Mesenchymal stem cell (in vitro differentiated cells and primary cell): ENCODE measurements at places on chromosomes 7 and 10.

DNA sequence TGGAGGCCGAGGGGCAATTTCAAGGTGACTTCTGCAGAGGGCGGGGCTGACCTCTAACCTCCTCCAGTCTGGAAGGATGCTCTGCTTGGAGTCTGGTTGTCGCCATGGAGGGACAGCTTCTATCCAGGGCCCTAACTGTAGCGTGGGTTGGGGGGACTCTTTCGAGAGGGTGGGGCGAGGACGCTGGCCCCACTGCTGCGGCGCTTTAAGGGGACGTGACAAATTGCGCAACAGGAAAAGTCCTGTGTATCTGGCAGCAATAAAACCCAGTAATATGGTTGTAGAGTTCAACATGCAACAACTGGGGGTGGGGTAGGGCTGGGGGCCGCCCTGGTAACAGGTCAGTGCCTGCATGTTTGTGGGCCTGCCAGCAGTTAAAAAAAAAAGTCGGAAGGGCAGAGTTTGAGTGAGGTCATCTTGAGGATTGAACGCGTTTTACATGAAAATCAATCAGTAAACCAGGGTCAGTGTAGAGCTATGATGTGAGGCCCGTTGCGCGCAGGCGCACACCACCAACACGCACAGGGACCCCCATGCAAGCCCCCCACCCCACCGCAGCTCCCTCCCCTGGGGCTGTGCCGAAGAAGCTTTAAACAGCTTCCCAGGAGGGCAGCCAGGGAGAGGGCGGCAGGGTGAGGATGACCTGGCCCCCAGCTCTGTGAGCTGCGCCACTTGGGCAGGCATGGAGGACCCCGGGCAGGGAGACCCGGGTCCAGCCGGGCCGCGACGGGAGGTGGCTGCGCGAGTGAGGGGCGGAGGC, 4.3 kb downstream of the SHH start:
- no peak overlapping the region for H3K27ac ChIP-seq
- peaks cover 71% of the 10 kb centered on the region for H3K4me1 ChIP-seq
- peaks cover 91% of the 10 kb centered on the region for H3K27me3 ChIP-seq
- no peak overlapping the region for H3K4me3 ChIP-seq

DNA sequence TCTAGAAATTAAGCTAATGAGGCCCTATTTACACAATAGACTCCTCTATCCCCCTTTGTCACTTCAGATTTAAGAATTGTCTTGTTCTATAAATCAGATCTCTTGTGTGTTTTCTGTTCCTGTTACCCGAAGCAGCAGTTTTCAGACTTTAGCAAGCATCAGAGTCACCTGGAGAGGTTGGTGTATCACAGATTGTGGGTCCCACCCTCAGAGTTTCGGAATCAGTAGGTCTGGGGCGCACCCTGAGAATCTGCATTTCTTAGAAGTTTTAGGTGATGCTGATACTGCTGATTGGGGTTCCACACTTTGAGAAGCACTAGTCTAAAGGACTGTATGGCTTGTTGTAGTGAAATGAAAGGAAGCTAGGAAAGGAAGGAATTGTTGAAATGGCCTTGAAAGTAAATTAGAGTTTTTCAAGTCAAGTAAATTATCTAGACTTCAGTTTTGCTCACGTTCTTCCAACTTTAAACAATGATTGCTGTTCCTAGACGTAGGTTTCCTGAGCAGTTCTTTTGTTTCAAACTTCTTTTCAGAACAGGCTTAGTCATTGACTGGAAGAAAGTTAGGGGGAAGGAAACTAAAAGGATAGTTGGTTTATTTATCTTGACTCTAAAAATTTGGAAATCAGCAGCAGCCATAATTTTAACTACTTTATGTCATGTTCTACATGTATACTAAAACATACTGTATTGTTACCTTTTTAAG, 15.7 kb downstream of the BPGM start:
- peaks cover 16% of the 10 kb centered on the region for H3K4me1 ChIP-seq
- no peaks in the 10 kb centered on the region for H3K27me3 ChIP-seq
- DNase-seq = peak; percentile 31
- no peak overlapping the region for H3K4me3 ChIP-seq
- H3K36me3 ChIP-seq = peaks cover 33% of the 10 kb centered on the region

DNA sequence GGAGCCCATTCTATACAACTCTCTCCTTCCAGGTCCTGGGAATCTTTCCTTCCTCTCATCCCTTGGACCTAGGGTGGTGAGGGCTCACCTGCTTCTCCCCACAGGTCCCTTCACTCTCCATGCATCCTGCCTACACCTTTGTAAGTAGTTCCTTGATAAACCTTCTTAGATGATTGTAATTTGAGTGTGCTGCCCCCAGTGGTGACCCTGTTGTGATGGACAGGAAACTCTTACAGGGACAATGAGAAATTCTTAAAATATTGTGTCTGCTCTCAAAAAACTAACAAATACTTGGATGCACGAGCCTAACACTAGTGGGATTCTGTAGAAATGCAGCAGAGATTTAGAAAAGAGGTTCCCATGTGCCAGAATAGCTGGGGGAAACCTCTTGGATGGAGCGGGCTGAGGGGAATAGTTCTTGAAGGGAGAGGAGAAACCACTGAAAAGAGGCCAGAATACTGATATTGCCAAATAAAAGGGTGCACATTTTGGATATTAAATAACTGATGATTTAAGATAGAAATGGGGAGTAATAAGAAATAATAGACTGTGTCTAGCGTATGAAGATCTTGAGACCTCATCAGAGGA, 6.7 kb upstream of the PAXIP1 start:
- no peaks in the 10 kb centered on the region for H3K27me3 ChIP-seq
- no peak overlapping the region for H3K27ac ChIP-seq
- H3K4me3 ChIP-seq = no peak overlapping the region
- DNase-seq = peak; percentile 11
- H3K36me3 ChIP-seq = no peaks in the 10 kb centered on the region

DNA sequence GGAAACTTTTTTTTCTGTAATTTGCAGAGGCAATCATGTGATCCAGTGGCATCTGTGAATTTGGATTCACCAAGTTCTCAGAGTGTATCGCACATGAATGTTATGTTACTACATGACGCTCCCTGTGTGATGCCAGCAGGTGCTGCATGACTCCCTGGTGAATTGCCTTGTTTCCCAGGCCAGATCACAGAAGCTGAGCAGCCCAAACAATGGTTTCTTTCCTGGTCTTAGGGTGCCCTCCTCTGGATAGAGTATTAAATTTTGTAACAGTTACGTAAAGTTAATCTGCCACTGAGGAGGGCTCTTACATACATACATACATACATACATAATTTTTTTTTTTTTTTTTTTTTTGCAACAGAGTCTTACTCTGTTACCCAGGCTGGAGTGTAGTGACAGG, 3.6 kb downstream of the ZSCAN21 start:
- DNase-seq = peak; percentile 80
- no peaks in the 10 kb centered on the region for H3K27me3 ChIP-seq
- H3K4me1 ChIP-seq = peaks cover 8% of the 10 kb centered on the region

DNA sequence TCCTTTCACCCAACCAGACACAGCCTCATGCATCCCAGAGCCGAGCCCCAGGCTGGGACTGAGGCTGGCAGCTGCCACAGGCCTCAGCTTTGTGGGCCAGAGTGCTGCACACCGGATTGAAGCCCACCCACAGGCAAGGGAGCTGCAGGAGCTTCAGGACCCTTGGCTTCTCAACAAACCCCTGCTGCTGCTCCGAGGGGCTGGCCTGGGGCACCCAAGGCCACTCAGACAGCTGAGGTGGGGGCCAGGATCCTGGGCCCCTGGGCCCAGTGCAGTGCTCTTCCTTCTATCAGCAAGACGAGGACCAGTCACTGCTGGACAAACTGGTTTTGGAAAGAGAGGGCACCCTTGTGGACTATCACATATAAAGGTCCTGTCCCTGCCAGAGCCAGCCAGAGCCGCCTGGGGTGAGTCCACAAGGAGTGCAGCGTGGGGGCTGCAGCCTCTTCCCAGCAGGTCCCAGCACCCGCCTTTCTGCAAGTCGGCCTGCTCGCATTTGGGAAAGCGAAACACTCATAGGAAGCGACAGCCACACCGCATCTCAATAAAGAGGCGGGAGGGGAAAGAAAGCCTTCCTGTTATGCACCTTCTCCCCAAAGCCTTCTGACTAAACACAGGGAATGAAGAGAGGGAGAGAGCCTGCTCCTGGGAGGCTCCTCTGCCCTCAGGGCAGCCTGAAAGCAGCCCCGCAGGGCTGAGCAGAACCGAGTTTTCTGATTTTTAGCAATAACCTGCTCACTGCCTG, 9.5 kb upstream of the TCERG1L start:
- no peak overlapping the region for H3K27ac ChIP-seq
- H3K27me3 ChIP-seq = no peaks in the 10 kb centered on the region
- H3K4me1 ChIP-seq = no peaks in the 10 kb centered on the region
- no peaks in the 10 kb centered on the region for H3K36me3 ChIP-seq

DNA sequence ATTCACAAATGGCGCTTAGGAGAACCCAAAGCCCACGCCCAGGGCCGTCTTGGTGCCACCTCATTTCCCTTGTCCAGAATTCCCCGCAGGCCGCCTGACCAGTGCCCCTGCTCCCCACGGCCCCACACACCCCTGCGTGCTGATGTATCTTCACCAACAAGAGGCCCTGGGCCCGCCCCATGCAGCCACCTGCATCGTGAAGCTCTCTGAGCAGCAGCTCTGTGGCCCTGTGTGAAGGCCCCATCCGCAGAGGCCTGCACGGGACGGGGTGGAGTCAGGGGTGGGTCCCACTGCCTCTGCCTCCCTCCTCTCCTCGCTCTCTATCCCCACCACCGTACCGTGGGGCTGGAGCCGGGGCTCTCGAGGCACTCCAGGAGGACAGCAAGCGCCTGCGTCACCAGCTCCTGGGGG, 14.7 kb downstream of the BRAT1 start:
- peaks cover 7% of the 10 kb centered on the region for H3K4me1 ChIP-seq
- DNase-seq = no peak
- H3K36me3 ChIP-seq = peaks cover 74% of the 10 kb centered on the region
- no peak overlapping the region for H3K4me3 ChIP-seq

DNA sequence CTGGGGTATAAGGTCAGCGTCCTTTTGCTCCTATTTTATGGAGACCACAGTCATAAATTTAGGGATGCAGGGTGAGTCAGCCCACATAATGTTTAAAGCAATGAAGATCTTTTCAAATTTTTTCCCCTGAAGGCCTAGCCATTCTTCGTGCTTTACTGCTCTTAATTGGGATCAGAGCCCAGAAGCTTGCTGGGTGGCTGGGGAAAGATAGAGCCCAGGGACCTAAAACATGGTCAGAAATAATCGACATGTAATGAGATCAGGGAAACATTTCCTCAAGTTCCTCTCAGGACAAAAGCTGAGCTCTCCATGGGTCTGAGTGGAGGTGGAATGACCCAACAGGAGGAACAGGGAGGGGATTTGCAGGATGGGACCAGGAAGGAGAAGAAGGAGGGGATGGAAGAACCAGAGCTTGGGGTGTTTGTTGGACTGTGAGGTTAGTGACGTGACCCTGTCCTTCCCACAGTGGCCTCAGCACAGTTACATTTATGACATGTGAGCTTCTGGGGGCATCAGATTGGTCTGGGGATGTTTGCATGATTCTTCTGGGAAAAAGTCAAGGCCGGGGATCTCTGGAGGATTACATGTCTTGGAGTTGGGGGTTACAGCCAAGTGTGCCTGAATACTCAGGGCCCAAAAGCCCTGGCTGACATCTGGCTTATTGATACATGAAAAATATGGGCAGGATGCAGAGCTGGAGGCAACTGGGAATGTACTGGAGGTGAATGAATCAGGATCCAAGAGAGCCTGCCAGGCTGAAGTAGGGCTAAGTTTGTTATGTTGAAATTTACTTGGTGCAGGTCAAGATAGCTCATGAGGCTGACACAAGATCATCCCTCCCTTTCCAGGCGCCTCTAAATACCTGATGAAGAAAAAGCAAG, 477.9 kb downstream of the RPS24 start:
- no peak for DNase-seq
- no peaks in the 10 kb centered on the region for H3K36me3 ChIP-seq
- H3K4me1 ChIP-seq = peaks cover 4% of the 10 kb centered on the region
- H3K4me3 ChIP-seq = no peak overlapping the region
- H3K27ac ChIP-seq = no peak overlapping the region

GRCh38 chr10:33804584-33804983, 470.1 kb upstream of the NRP1 start:
- H3K36me3 ChIP-seq = no peaks in the 10 kb centered on the region
- DNase-seq = no peak
- H3K4me3 ChIP-seq = no peak overlapping the region
- no peak overlapping the region for H3K27ac ChIP-seq

GRCh38 chr10:29783201-29783947, 148.6 kb upstream of the SVIL start:
- H3K36me3 ChIP-seq = no peaks in the 10 kb centered on the region
- no peak overlapping the region for H3K4me3 ChIP-seq
- H3K4me1 ChIP-seq = peaks cover 6% of the 10 kb centered on the region
- peak overlapping the region; percentile 11 for H3K27ac ChIP-seq
- DNase-seq = peak; percentile 63

GRCh38 chr10:29916669-29917068, 142.7 kb downstream of the JCAD start:
- DNase-seq = no peak
- H3K27me3 ChIP-seq = peaks cover 3% of the 10 kb centered on the region
- H3K27ac ChIP-seq = no peak overlapping the region
- no peaks in the 10 kb centered on the region for H3K36me3 ChIP-seq

- H3K27ac ChIP-seq = no peak overlapping the region
- peak; percentile 69 for DNase-seq
- no peaks in the 10 kb centered on the region for H3K27me3 ChIP-seq
- no peak overlapping the region for H3K4me3 ChIP-seq
- H3K4me1 ChIP-seq = peaks cover 3% of the 10 kb centered on the region
Measured at GRCh38 chr7:129644634-129645230, 33.2 kb downstream of the NRF1 start.

DNA sequence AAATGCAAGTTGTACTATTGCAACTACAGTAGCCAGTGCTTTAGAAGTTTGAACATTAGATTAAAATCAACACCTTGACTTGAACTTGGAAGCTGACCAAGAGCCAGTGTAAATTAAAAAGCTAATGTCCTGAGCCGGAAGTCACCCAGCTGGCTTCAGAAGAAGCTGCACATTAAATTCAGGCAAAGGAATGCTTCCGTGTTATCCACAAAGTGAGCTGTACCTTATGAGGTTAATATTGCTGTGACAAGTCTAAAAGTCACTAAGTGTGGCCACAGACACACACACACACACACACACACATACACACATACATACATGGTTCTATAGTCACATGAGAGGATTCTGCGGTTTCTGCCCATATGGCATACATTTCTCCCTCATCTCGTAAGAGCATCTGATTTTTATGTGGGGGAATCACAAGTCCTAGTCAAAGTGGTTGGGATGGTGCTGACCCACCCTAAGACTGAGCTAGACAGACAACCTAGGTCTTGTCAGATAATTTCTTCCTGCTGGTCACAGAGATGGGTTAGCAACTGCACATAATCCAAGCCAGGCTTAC, 612.9 kb downstream of the SORCS1 start:
- no peaks in the 10 kb centered on the region for H3K27me3 ChIP-seq
- no peak for DNase-seq
- H3K4me1 ChIP-seq = no peaks in the 10 kb centered on the region
- H3K4me3 ChIP-seq = no peak overlapping the region
- no peaks in the 10 kb centered on the region for H3K36me3 ChIP-seq

GRCh38 chr7:36820527-36821170, 96.4 kb upstream of the AOAH start:
- no peak overlapping the region for H3K27ac ChIP-seq
- no peaks in the 10 kb centered on the region for H3K4me1 ChIP-seq
- DNase-seq = peak; percentile 37
- no peaks in the 10 kb centered on the region for H3K27me3 ChIP-seq
- no peaks in the 10 kb centered on the region for H3K36me3 ChIP-seq

GRCh38 chr7:91961816-91962215, 21.2 kb downstream of the AKAP9 start:
- H3K36me3 ChIP-seq = no peaks in the 10 kb centered on the region
- no peaks in the 10 kb centered on the region for H3K27me3 ChIP-seq
- no peak overlapping the region for H3K27ac ChIP-seq
- no peak for DNase-seq
- no peak overlapping the region for H3K4me3 ChIP-seq

GRCh38 chr10:34780818-34781380, 34.2 kb downstream of the PARD3 start:
- peaks cover 14% of the 10 kb centered on the region for H3K4me1 ChIP-seq
- peak overlapping the region; percentile 27 for H3K27ac ChIP-seq
- no peaks in the 10 kb centered on the region for H3K27me3 ChIP-seq
- no peaks in the 10 kb centered on the region for H3K36me3 ChIP-seq
- H3K4me3 ChIP-seq = peak overlapping the region; percentile 60
